ENCODE measurements at places on chromosomes 5 and 9.

DNA sequence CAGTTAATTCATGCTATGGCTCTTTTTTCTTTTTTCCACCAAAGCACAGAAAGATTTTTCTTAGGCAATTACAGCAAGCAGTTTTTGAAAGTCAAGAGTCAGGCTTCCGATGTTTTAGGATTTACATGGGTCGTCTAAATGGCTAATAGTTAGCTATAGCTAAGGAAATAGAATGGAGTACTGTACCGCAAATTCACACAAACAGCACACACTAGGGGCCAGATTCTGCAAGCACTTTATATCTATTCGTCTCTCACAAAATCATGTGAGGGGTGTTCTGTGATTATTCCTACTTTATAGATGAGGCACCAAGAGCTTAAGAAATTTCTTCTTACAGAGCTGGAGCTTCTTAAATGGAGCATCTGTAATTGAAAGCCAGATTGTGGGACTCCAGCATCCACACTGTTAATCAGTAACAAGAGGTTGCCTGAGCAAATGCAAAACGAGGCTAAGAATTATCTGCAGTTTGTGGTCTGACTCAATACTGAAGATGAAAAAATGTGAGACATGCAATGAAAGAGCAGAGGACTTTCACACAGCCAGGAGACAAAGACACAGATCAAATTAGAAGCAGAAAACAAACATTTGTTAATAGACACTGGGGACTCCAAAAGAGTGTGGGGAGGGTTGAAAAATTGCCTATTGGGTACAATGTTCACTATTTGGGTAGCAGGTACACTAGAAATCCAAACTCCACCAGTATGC lies 62.7 kb upstream of the CTXN3 start:
- no peak for DNase-seq

GRCh38 chr5:139842321-139842720 lies 46.7 kb downstream of the PSD2 start:
- DNase-seq, result no peak

- no peak for DNase-seq
Measured at GRCh38 chr5:94613583-94613982, 4.8 kb downstream of the KIAA0825 start.

DNA sequence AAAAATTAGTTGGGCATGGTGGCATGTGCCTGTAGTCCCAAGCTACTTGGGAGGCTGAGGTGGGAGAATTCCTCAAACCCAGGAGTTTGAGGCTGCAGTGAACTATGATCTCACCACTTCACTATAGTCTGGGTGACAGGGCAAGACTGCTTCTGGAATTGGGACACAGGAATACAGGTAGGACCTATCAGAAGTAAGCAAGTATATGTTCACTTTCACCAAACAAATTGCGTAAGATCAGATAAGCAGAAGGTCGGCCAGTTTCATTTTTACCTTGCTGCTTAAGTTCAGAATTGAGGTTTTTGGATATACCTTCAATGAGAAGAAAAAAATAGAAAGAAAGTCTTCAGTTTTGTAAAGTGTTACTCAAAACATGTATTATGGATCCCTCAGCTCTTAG lies 171.7 kb downstream of the MAT2B start:
- DNase-seq, result no peak

GRCh38 chr5:10759111-10759510 lies 1.9 kb downstream of the DAP start:
- no peak for DNase-seq

- no peak for DNase-seq
Measured at GRCh38 chr9:104025945-104026344, 68.2 kb upstream of the SMC2 start.

DNA sequence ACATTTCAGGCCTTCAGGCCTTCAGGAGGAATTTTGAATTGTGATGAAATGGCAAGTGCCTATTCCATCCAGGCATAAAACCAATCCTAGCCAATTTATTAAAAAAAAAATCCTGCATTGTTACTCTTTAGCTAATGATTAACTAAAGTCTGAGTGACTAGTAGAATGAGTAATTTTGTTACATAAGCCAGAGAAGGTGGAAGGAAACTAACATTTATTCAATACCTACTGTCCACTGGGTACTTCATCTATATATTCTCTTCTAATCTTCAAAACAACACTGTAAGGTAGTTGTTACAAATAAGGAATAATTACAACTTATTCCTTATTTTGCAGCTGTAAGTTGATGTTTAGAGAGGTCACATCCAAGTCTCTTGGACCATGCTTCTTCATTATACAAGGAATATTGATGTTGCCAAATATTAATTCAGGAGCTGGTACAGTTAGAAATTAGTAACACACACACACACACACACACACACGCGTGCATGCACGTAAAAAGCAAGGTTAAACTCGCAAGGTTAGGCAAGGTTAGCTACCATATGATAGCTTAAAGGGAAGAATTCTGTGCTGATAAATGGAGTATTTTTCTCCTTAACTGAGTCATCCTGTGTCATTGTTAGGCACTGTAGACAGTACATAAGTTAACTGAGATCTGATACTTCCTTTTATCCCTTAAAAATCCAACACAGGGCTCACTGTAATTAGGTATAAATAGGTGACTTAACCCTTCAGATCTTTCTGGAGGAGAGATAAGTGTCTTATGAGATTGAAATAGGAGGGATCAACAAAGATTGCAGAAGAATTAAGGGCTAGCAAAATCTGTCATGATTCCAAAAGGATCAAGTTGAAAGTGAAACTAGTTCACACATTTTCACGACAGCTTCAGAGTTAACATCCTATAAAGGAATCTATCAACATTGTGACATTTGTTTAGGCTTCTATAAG lies 596.9 kb downstream of the PDE4D start:
- no peak for DNase-seq

DNA sequence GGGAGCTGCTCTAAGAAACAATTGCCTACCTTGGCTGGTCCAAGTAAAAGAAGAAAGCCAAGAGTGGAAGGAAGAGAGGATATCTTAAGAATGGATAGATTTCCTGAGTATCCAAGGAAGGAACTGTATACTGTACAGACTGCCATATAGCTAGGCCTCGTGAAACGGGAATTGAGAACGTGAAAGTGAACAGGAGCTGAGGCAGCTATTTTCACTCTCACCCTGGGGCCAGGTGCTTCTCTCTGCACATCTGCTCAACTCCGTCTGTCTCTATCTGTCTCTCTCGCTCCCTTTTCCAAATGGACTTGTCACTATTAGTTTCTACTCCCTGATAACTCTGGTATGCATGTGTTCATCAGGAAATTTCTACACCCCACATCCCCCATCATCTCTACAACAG lies 35.9 kb upstream of the TESK1 start:
- DNase-seq, result no peak

DNA sequence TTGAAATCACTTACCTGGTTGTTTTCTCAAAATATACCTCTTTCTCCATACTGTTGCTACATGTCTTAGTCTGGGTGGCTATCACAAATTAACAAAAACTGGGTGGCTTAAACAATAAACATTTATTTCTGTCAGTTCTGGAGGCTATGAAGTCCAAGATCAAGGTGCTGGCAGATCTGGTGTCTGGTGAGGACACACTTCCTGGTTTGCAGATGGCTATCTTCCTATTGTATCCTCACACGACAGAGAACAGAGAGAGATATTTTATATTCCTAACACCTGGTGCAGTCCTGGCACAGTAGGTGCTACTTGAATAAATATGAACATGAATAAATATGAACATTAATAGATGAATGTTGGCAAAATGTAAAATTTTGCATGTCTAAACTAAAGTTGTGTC lies 164.3 kb upstream of the ACOT12 start:
- no peak for DNase-seq

- no peak for DNase-seq
Measured at GRCh38 chr5:13348568-13348967, 595.9 kb downstream of the DNAH5 start.

DNA sequence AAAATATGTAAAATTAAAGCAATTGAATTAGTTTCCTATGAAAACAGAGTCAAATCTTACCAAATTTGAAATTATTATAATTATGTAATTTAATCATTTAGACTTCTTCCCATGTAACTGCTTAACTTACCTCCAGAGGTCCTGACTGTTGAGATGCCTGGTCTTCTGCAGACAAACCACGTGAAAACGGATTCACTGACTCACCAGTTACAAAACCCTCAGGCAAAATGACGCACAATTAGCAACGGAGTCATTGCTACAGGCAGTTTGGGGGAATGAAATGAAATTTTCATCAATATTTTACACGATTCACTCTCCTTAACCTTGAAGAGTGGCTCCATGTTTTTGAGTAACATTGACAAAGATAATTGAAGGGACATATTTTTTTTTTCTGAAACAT lies 460.8 kb downstream of the MTRR start:
- no peak for DNase-seq

GRCh38 chr5:169801324-169801777 lies 164.3 kb downstream of the DOCK2 start:
- DNase-seq, result no peak

DNA sequence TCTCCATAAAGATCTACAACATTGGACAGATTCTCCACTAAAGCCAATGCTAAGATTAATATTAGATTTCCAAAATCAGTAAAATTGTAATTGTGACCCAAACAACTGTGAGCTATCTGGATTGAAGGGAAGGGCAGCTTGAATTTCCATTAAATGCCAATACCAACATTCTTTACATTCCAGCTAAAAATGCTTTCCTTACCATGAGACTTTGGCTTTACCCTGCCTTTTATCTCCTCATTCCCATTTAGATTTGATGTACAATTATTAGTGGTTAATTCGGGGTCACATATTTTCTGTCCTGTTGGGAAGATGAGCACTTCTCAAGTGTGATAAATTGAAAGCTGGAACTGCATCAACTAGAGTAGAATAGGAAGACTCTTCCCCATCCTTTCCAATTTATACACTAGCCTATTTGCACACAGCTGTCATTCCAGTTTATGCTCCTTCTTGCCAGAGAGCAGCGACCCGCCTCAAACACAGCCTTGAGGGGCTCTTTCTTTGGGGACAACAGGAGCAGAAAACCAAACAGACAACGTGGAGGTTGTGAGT lies 33.1 kb upstream of the MYOT start:
- DNase-seq, result no peak

GRCh38 chr5:36181774-36182173 lies 29.9 kb downstream of the SKP2 start:
- DNase-seq, result no peak

GRCh38 chr5:128494516-128494915 lies 43.5 kb downstream of the FBN2 start:
- no peak for DNase-seq

- no peak for DNase-seq
Measured at GRCh38 chr5:82624062-82624461, 345.9 kb upstream of the RPS23 start.

GRCh38 chr5:162128117-162128516 lies 60.5 kb downstream of the GABRG2 start:
- no peak for DNase-seq

DNA sequence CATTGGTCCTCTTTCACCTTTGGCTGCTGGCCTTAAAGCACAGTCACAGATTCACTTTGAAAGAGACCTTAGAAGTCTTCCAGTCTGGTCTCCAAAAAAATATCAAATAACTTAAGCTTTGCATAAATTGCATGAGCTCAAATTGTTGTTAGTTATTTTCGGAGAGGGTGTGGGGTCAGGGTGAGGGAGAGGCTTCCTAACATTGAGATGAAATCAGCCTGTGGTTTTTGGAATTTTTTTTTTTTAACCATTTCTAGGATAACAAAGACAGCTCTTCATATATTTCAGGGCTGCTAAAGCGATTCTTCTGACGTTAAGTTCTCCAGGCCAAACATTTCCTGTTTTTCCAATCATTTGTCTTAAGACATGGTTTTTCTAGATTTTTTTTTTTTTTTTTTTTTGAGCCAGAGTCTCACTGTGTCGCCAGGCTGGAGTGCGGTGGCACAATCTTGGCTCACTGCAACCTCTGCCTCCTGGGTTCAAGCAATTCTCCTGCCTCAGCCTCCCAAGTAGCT lies 4.5 kb downstream of the OCLN start:
- DNase-seq, result no peak
